Common myeloid progenitor, CD34-positive (primary cell): ENCODE measurements at places on chromosomes 11 and 22.

DNA sequence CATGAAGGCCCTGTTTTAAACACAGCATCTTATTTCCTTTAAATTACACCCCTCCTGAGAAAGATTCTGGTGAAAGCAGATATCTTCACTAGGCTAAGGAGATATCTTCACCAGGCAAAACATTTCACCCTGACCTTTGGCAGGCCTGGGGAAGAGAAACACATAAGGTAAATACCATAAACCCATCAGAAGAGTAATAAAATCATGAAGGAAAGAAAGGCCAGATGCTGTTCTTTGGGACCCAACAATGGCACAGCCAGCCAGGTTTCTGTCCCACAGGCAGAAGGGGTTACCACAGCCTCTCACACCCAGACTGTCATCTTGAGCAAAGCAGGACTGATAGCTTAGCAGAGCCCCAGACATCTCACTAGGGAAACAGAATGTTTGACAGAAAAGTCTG lies 125.4 kb downstream of the CCDC34 start:
- DNase-seq: no peak

DNA sequence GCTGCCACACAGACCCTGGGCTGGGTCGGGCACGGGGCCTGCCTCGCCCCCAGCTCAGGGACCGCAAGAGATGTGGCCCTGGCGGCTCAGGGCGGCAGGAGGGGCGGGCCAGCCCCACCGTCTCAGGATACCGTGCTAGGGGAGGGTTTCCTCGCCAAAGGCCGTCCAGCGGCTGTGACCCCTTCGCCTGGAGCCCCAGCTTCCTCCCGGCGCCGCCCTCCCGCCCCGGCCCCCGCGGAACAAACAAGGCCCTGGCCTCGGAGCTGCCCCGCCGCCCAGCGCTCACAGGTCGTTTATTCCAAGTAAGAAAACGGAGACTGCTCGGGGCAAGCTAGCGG lies 543 bp upstream of the AP2A2 start:
- DNase-seq: no peak

GRCh38 chr11:125929445-125930075 lies 16.3 kb upstream of the VSIG10L2 start:
- no peak for DNase-seq

GRCh38 chr11:119416606-119417580 lies 6.1 kb downstream of the THY1 start:
- no peak for DNase-seq

DNA sequence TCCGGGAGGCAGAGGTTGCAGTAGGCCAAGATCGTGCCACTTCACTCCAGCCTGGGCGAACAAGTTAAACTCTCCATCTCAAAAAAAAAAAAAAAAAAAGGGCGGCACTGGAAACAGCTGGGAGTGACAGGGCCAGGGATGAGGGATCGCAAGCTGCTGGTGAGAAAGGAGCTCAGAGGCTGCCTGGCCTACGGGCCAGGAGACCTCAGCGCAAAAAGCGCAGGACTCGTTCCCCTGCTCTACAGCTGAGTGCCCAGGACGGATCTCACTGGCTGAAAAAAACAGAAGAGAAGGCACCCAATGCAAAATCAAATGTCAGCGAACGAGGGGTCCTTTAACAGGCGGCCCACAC lies 650 bp upstream of the NUP50 start:
- DNase-seq: no peak

GRCh38 chr22:35632935-35633334 lies 15.3 kb upstream of the APOL6 start:
- DNase-seq: no peak

GRCh38 chr22:37162221-37163095 lies 12.7 kb upstream of the IL2RB start:
- peak; percentile 54 for DNase-seq

DNA sequence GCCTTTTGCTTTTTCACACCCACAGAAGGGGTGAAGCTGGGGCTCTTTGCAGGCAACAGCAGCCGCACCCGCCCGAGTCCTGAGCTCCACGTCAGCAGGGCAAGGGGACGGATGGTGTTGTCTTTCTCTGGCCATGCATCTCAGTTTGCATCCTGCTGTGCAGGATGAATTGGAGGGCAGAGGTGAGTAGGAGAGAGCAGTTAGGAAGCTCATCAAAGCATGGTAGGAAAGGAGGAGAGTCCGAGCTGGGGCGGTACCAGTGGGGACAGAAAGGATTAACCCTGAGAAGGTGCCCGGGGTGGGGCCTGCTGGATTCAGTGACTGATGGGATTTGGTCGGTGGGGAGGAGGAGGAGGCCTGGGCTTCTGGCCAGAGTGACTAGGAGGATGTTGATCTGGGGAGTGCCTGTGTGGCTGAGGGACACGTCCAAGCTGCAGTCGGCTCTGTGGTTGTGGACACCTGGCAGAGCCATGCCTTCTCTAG lies 14.6 kb downstream of the FAM83F start:
- DNase-seq: no peak

DNA sequence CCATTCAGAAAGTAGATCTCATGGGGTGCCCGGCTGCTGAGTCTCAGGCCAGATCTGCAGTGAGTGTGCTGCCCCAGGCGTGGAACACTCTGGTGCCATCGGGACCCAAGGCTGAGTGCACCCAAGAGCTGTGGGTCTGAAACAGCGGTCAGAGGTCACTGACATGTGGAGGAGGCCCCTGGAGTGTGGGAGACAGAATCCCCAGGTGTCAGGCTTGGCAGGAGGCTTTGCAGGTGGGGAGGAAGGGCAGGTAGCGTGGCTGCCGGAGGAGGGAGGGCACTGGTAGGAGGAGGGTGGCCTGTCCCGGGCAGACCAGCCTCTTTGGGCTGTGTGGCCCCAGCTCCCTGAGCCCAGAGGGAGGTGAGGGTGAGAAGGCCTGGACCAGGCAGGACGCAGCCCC lies 31.7 kb upstream of the KRTAP5-6 start:
- DNase-seq: no peak

DNA sequence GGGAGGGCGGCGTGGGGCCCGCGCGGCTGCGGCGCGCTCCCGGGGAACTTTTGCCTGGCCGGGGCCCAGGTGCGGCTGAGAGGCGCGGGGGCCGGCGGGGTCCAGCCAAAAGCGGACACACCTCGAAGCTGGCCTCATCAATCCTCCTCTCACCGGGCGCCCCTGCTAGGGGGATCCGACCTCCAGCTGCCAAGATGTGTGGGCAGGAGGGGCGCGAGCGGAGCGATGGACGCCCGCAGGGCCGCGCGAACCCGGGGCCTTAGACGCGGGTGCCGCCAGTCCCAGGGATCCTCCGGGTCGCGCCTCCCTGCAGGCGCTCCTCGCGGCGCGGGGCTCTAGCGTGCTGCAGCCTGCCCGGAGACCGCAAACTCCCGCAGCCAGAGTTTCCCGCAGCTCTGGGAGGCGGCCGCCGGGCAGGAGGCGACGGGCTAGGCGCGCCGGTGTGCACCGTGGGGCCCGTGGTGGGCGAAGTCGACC lies 785 bp downstream of the IGSF9B start:
- peak; percentile 26 for DNase-seq

- no peak for DNase-seq
Observed at GRCh38 chr11:6417907-6418556, 862 bp downstream of the APBB1 start.

GRCh38 chr11:61650781-61651571 lies 29.2 kb upstream of the DAGLA start:
- no peak for DNase-seq

DNA sequence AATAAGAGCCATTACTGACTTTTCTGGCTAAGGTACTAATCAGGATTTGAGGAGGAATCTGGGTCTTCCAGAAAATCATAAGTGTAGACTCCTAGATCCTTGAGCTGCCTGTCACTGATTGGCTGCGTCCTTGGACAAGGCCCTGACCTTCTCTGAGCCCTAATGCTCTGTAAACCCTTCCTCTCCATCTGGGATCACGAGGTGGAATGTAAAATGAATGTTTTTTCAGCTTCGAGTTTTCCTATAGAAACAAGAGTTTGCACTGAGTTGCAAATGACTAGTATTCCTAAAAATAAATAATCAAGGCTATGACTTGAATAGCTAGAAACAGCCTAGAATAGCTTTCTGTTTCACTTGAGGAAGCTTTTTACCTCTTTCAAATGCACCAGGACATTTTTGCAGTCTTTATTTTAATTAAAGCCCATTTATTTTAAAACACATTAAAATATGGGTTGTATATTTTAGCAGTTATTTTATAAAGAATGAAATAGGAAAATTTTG lies 1.1 kb upstream of the DIXDC1 start:
- no peak for DNase-seq

- DNase-seq: no peak
Observed at GRCh38 chr11:2366733-2367132, 10.4 kb upstream of the CD81 start.

- DNase-seq: no peak
Observed at GRCh38 chr22:32324505-32325415, 32.9 kb upstream of the RFPL3 start.

GRCh38 chr22:43867839-43868635 lies 5.7 kb upstream of the SULT4A1 start:
- peak; percentile 71 for DNase-seq

GRCh38 chr11:2277008-2277346 lies 6.6 kb upstream of the ASCL2 start:
- DNase-seq: no peak

DNA sequence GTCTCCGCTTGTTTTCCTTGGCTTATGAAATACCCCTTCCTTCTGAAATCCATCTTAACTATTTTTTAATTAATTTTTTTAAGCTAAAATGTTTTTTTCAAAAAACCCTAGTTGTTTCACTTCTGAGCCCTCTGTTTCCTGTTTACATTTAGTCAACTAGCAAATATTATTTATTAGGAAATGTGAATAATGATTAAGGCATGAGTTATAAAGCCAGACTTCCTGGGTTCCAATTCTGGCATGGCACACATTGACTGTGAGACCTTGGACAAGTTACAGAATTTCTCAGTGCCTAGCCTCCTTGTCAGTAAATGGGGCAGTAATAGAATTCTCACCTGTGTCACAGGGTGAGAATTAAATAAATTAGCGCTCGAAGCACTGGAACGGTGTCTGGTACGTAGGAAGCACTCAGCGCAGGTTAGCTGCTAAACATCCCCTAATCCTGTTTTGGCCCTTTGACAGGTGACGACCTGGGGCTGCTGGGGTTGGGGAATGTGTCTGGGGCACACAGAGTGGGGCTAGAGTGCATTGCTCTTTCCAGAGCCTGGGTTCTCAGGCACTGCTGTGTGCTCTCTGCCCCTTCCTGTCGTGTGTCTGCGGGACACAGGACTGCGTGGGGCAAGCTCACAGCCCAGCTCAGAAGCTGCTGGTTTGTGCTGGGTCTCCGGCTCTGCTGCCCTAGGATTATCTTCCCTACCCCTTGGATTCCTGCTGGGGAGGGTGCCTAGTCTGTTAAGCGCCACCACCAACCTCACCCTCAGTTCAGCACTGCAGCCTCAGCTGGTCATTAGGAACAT lies 13.1 kb downstream of the PANX1 start:
- no peak for DNase-seq

DNA sequence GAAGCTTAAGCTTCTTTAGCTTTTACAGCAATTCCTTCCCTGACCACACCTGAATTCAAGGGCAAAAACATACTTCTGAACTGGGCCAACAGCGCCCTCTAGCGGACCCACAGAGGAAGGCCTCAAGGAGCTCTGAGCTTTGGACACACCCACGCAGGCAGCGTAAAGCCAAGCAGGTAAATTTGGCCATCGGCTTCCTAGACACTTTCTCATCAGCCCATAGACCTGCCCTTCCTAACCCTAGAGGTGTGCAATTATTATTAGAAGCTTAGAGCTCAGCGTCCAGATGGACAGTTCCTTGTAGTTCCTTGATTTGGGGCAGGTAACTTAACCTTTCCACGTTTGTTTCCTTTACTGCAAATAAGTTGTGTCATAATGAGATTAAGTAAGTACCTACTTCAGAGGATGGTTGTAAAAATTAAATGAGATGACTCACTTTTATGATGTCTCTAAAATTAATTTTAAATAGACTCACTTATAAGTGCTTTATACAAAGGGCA lies 25.7 kb upstream of the HMGXB4 start:
- DNase-seq: peak; percentile 82

- no peak for DNase-seq
Observed at GRCh38 chr22:25039255-25039654, 86.7 kb downstream of the KIAA1671 start.

DNA sequence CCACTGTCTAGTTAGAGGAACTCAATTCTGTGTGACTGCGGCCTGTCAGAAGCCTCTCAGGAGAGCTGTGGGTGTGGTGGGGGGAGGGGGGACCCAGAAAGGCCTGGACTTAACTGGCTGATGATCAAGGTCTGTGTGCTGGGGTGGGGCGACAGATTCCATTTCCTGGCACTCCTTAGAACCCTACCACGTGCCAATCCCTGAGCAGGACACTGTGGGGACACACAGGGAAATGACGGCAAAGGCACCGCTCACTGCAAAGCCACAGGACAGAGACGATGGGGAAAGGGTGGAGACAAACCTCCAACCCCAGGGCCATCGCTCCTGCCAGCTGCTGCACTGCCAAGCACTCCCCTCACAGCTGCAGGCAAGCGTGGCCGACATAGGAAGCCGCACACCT lies 58.4 kb upstream of the BID start:
- no peak for DNase-seq

DNA sequence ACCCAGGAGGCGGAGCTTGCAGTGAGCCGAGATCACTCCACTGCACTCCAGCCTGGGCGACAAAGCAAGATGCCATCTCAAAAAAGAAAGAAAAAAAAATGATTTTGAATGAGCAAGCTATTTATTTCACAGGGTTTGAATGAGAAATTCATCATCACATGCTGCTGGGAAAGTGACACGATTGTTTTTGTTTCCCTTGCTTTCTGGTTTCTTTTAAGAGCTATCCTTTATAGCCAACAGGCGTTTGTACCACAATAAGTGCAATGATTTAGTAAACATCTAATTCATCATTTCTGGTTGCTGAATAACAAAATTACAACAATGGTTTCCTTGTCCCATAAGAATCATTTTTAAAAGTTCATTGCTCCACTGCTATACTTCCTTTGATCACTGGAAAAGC lies 129.9 kb downstream of the GUCY1A2 start:
- DNase-seq: no peak

DNA sequence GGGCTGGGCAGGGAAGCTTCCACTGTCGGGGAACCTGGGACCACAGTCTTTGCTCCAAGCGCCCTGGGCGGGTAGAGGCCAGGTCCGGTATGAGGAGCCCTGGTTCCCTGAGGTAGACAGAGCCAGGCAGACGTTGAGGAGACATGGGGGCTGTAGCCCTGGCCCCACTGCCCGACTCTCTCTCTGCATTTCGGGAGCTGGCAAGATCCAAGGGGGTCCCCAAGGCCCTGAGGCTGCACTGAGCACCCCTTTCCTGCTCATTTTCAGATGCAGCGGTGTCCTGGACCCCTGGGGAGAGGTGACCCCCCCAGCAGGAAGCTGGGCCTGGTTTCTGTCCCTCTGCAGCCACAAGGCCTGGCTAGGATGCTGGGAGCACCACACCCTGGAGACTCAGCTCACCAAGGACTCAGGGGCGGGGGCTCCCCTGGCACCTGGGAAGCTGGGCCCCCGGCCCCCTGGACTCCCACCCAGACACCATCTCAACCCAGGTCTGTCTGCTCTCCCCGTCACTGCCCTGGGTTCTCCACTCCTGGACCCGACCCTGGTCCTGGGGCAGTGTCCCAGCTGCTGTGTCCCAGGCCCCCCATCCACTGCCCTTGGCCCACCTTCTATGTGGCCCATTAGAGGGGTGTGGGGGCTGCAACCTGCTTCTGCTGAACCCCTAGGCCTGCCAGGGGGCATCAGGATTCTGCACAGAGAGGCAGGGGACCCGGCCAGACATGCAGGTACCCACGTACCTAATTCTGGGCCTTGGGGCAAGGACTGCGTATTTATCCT lies 15.0 kb upstream of the MUC6 start:
- no peak for DNase-seq
